ENCODE measurements at places on chromosomes 6 and 20. TPM values are rescaled to one million over a fixed set of nuclear protein-coding genes. Genes with fewer than 3 reads are reported as not detected.

DNA sequence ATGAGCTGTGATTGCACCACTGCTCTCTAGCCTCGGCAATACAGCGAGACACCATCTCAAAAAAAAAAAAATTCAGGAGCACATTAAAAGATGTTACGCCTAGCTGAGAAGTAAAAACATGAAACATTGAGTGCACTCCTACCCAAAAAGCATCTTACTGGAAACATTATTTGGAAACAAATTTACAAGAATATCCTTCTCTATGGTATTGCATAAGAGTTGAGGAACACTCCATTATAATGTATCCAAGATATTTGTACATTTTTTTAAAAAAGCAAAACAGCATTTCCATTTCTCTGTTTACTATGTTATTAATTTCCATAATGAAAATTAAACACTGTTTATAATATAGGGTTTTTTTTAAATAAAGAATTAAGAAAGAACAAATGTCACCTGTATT lies 48.6 kb downstream of the FAM8A1 start:
- H3K27ac ChIP-seq: no peak overlapping the region
- DNase-seq: no peak
- H3K36me3 ChIP-seq: no peaks in the 10 kb centered on the region
- H3K4me3 ChIP-seq: no peak overlapping the region
- no peaks in the 10 kb centered on the region for H3K4me1 ChIP-seq

- no peaks in the 10 kb centered on the region for H3K4me1 ChIP-seq
- H3K27me3 ChIP-seq: no peaks in the 10 kb centered on the region
- no peaks in the 10 kb centered on the region for H3K36me3 ChIP-seq
- H3K4me3 ChIP-seq: no peak overlapping the region
These were observed 159.0 kb downstream of the ZNF217 start for GRCh38 chr20:53434662-53435061.

DNA sequence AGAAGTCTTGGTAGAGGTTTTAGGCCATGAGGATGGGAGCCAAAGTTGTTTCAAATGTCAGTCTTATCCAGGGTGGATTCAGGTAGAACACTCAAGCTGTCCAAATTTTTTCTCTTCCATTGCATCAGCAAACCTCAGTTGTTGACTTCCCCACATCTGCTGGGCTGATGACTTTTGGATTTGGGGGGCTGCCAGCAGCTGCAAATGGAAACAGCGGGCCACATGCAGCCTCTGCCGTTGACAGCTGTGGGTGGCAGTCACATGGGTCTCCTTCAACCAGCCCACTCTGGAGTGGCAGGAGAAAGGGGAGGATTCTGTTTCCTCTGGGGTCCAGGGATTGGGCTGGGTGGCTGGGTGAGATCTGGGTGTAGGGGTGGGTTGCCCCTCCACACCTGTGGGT lies 5.8 kb upstream of the MLN start:
- no peak overlapping the region for H3K4me3 ChIP-seq
- H3K36me3 ChIP-seq: no peaks in the 10 kb centered on the region
- no peaks in the 10 kb centered on the region for H3K27me3 ChIP-seq
- H3K27ac ChIP-seq: no peak overlapping the region

DNA sequence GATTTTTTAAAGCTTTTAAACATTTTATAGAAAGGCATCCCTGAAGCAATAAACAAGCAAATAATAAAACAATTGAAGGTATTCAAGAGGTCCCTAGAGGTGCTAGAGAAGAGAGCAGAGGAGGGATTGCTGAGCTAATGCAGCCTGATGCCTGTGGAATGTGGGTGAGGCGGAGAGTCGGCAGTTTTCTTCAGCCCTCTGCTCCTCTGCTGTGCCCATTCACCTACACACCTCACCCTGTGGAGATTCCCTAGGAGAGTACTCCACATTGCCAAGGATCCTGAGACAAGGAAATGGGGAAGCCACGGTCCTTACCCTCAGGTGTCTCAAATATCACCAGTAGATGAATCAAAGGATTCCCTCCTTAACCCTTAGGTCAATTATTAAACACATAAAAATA lies 199.8 kb upstream of the POU3F2 start:
- DNase-seq: no peak
- no peaks in the 10 kb centered on the region for H3K36me3 ChIP-seq
- H3K27me3 ChIP-seq: no peaks in the 10 kb centered on the region
- H3K4me1 ChIP-seq: no peaks in the 10 kb centered on the region
- no peak overlapping the region for H3K27ac ChIP-seq

DNA sequence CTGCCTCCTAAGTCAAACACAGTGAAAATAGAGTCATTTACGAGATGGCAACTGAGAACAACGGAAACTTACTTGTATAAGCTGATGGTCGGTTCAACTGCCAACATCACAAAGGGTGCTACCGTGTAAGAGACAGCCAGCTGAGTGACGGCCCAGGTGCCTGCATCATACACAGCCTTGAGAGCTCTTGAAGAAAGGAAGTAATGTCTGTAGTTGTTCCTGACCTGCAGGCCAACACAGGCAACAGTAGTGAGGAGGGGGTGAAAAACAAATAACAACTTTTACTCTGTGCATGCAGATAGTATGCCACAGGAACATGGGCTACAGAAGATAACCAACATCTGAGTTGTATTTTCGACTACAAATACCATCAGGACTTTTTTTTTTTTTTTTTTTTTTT lies 102.7 kb downstream of the MBOAT1 start:
- H3K36me3 ChIP-seq: no peaks in the 10 kb centered on the region
- no peaks in the 10 kb centered on the region for H3K27me3 ChIP-seq
- H3K27ac ChIP-seq: no peak overlapping the region
- DNase-seq: no peak
- no peaks in the 10 kb centered on the region for H3K4me1 ChIP-seq

GRCh38 chr6:125201961-125202729 lies 48.6 kb downstream of the TPD52L1 start:
- H3K27ac ChIP-seq: no peak overlapping the region
- no peak overlapping the region for H3K4me3 ChIP-seq
- peak; percentile 20 for DNase-seq
- H3K27me3 ChIP-seq: no peaks in the 10 kb centered on the region

DNA sequence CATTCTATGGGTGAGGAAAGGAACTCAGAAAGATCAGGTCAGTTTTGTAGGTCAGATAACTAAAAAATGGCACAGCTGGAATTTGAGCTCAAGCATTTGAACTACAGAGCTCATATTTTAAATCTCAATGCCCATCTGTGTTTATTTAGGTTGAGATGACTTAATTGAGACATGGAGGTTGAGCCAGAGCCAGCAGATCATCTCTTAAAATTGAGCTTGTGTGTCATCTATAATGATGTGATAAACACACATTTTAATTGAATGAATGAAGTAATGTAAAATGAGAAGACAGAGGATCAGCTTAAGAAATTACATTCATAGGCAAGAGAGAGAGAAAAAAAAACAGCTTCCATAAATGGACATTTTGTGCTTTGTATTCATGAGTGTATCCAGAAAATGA lies 3.7 kb downstream of the MANEA start:
- H3K4me3 ChIP-seq: no peak overlapping the region
- no peak for DNase-seq
- no peak overlapping the region for H3K27ac ChIP-seq
- H3K36me3 ChIP-seq: no peaks in the 10 kb centered on the region

- H3K4me1 ChIP-seq: no peaks in the 10 kb centered on the region
- no peaks in the 10 kb centered on the region for H3K27me3 ChIP-seq
- no peak overlapping the region for H3K4me3 ChIP-seq
- DNase-seq: no peak
These were observed 79.4 kb downstream of the SASH1 start for GRCh38 chr6:148422085-148422484.

Gene SPEF1
- total RNA-seq: 0.26 TPM

Gene TREM1
- total RNA-seq: 1.9 TPM

Gene SLC25A27
- total RNA-seq: 24.6 TPM

All from uterus (tissue), 4 donors.